Left kidney (tissue), 8 donors: ENCODE measurements at places on chromosomes 1 and 21. TPM values are rescaled to one million over a fixed set of nuclear protein-coding genes. Genes with fewer than 3 reads are reported as not detected.

DNA sequence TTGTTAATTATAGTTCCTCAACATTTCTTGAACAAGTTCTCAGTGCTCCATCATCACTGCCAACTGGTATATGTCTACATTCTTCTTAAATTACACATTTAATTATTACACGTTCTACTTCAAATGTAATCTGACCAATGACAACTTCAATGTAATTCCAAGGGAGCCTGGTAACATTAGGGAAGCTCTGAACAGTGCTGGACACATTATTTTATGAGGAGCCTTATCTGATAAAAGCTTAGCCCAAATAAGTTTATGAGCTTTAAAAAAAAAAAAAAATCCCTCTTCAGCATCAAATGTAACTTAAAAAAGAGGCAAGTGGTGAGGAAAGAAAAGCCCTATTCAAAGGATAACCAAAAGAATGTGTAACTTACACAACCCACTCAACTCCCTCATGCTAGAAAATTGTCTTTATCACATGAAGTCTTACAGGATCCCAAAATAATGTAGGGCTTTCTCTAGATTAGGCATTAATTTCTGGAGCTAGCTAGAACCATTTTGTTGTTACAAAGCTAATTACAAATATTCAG lies 35.2 kb upstream of the ABCA4 start:
- no peak for DNase-seq

DNA sequence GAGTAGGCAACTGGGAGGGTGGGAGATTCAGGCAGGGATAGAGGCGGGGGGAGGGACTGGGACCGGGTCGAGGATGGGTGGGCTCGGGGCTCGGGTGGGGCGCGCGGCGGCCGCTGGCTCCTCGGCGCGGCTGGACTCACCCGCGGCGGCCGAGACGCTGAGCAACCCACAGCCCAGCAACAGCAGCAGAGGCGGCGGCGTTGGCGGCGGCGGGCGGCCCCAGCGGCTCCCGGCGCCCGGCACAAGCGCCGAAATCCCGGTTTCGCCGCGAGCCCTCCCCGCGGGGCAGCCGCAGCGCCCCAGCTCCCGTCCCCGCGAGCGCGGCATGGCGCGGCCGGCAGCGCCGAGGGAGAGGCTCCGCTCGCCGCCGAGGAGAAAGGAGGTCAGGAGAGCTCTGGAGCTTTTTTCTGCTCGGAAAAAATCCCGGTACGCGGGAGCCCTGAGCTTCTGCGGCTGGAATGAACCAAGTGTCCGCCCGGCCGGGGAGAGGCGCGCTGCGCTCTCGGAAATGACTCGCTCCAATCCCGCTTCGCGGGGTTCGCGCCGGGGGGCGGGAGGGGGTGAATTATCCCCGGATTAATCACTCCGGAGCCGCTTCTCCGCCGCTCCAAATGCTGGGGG lies at the start of gene CSMD2:
CSMD2 (minus strand) TSS at position 460 of the 621 bp plus-strand sequence; CDS start at position 327, 133 bp downstream.
- DNase-seq = peak; percentile 48

DNA sequence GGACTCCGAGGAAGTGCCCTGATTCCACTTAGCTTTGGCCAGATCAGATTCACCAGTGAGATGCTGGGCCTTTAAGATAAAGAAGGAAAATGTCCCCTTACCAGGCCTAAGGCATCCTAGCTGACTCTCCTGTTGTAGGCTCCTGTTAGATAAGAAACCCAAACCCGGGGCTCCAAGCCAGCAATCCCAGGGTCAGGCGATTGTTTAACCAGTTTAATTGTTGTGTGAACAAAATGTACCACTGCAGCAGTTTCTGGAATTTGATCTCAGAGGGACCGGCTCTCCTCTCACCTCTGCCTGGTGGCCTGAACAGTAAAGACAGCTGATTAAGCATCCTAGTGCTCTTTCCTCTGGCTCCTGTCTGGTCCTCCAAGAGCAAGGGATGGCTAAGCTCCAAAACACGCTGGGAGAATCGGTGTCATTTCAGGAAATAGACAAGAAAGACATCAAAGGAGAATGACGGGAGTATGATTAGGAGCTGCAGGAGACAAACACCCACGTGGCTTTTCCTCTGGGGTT lies 9.3 kb upstream of the KLHDC8A start:
- DNase-seq = no peak

DNA sequence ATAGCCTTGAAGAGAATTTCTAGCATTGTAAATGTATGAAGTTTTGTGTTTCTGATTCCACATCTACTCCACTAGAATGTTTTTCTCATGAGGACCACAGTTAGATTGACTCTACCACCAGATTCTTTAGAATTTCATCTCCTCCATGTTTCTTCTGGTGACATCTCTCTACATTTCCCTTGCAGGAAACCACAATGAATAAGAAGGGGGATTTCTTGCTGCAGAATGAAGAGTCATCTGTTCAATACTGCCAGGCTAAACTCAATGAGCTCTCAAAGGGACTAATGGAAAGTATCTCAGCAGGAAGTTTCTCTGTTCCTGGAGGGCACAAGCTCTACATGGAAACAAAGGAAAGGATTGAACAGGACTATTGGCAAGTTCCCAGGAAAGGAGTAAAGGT lies 18.6 kb downstream of the GBP6 start:
- no peak for DNase-seq

DNA sequence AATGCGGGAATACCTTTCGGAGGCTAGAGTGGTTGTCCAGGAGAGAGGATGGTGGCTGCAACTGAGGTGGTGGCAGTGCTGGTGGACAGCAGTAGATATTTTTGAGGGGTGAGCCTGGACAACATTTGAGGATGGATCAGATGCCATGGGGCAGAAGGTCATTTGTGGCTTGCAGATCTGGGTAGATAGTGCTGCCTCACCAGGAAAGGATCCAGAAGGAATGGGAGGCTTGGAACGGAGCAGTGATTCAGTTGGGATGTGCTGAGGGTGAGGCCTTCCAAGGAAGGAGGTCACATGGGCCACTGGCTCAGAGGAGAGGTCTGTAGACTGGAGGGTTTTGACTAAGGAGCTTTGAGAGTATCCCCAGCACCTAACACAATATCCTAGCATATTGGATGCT lies 110.8 kb upstream of the KAZN start:
- no peak for DNase-seq

DNA sequence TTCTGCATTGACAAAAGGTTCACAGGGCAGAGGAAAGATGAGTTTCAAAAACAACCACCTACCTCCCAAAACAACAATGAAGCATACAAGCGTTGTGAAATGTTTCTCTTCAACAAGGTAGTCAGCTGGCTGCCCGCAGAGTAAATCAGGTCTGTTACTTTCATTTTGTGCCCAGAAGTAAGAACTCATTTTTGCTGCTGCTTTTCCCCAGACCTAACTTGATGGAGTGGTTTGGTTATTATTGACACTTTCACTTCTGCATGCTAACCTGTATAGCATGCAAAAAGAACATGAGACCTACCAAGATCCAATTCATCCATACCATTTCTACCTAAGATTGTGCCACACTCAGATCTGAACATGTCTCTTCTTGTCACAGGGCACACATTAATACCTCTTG lies 1.3 kb downstream of the SLC9C2 start:
- DNase-seq = no peak

- no peak for DNase-seq
These were observed 3.3 kb upstream of the BRWD1 start for GRCh38 chr21:39316729-39317128.

- DNase-seq = no peak
These were observed 68.0 kb upstream of the ACOT11 start for GRCh38 chr1:54479841-54480524.

DNA sequence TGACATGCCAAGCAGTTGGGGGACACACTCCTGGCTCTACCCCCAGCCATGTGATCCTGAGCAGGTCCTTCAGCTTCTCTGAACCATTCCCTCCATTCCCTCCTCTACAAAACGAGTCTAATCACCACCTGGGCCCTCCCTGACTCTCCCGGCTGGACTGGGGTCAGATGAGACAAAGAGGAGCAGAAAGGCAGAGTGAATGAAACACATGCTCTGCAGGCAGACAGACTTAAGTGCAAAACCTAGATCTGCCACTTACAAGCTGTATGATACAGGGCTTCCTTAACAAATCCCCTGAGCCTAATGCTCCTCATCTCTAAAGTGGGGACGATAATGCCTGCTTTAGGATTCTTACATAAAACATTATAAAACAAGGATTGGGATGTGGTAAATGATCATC lies 17.3 kb downstream of the RIMS3 start:
- DNase-seq = no peak

GRCh38 chr21:16644685-16645084 lies 868.2 kb upstream of the CXADR start:
- no peak for DNase-seq

DNA sequence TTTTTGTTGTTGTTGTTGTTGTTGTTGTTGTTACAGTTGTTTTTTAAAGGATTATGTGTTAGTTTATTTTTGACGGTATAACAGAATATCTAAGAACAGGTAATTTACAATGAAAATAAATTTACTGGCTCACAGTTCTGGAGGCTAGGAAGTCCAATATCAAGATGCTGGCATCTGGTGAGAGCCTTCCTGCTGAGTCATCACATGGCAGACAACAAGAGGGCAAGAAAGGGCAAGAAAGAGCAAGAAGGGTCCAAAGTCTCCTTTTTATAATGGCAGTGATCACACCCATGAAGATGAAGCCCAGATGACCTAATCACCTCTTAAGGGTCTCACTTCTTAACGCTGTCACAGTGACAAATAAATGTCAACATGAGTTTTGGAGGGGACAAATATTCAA lies 142.1 kb downstream of the NEGR1 start:
- DNase-seq = no peak

DNA sequence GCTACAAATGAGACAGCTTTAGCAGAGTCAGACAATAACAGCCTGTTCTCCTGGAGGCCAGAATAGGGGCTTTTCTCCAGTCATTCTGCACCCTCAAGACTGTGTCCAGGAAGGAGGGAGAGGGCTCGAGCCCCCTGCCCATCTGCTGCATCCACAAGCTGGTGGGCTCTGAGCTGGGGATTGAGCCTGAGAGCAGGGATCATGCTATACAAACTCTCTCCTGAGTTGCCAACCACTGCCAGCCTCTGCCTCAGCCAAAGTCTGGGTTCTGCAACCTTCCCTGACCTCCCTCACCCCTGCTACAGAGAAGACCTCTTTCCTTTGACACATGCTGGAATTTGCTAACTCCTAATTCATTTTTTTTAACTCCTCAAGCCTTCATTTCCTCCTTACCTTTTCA lies 14.8 kb upstream of the PPM1J start:
- DNase-seq = no peak

DNA sequence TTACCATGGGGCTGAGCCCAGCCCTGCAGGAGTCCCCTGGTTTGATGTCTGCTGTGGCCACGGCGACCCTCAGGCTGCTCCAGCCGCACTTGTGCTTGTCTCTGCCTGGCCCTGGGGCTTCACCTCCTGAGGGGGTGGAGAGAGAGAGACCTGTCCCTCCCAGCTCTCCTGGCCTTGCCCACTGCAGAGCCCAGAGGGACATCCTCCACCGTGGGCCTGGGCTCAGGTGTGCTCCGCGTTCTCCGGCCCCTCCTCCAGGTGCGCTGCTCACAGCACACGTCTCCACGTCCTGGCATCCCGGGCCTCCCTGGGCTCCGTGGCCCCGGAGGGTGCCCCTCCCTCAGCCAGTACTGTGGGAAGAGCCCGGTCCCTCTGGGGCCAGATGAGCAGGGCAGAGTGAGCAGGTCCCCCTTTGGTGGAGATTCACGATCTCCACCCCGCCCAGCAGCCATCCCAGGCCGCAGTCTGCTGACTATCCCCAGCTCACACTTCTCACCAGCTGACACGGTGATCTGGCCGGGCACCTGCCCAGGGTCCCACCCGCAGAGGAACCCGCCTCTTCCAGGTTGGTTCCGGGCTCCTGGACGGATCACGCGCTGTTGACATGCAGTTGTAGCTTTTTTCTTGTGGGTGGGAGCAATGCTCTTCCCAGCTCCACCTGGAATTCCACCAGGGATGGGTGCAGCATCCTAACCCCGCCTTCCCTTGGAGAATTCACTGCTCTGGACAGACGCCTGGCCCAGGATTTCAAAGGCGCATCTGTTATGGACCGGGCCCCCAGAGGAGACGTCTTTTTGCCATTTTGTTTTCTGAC lies 41.8 kb upstream of the POFUT2 start:
- no peak for DNase-seq

- DNase-seq = no peak
These were observed 687.0 kb downstream of the ADGRL2 start for GRCh38 chr1:82487778-82488177.

DNA sequence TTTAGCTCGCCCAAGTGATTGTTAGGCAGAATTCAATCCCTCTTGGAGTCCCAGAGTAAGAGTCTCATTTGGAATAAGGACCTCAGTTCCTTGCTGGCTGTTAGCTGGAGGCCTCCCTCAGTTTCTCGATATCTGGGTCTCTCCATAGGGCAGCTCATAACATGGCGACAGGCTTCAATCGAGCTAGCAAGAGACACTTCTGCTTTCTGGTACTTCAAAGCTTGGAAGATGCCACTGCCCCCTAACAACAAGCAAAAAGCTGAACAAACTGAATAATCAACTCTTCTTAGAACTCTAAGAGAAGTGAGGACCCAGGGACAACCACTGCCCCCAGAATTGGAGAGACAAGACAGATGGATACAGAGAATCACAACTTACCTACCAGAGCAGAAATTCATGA lies 86.2 kb downstream of the TEX35 start:
- DNase-seq = no peak

DNA sequence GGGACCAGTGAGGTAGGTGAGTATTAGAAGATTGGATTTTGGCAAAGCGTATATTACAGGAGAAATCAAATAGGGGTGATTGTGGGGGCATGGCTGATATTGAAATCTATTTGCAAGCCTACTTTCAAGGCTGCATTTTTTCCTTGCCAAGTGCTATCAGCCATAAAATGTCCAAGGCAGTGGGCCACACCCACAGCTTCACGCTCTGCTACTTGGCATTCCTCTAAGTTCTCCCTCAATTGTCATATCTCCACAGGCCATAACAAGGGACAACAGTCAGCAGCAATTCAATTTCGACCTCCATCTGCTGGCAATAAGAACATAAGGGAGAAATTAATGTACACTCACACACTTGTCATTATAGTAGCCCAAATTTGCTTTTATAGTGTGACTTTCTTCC lies 667.1 kb upstream of the PKN2 start:
- DNase-seq = no peak

GRCh38 chr1:97306504-97306903 lies 584.9 kb downstream of the PTBP2 start:
- DNase-seq = no peak

VASH2 gene
- 27.2 TPM for polyA plus RNA-seq

UBASH3A gene
- not detected for polyA plus RNA-seq

CELA3A gene
- polyA plus RNA-seq = not detected

SLC1A7 gene
- polyA plus RNA-seq = 0.05 TPM

F11R gene
- 97.2 TPM for polyA plus RNA-seq

TCHHL1 gene
- not detected for polyA plus RNA-seq

KRTAP7-1 gene
- not detected for polyA plus RNA-seq

USP48 gene
- 94.3 TPM for polyA plus RNA-seq

SPATA45 gene
- 0.75 TPM for polyA plus RNA-seq

DESI2 gene
- polyA plus RNA-seq = 50.4 TPM
